ENCODE measurements at places on chromosomes 2 and 18.
A peak's percentile ranks its signal among the peaks of the same experiment; 100 is the strongest.

GRCh38 chr2:120422465-120423160, 76.7 kb downstream of the INHBB start:
- DNase-seq: no peak

- no peak for DNase-seq
Measured at GRCh38 chr2:166499281-166499680, 5.2 kb upstream of the SCN7A start.

DNA sequence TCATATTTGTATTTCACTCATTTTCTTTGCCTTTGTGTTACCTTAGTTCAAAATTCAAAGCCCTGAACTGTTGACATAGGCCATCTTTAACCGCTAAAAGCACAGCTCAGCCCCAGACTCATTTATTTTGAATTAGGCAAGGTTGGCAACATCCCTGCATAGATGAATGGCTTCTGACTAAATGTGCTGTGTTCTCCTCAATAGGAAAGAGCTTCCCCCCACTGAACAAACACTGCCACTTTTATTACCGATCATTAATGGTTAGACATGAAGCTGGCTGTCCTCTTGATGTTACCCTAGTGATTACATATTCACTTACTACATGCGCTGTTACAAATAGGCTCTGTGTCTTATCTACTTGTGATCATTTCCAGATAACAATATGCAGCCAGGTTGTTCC, 170.7 kb downstream of the ADCYAP1 start:
- no peak for DNase-seq

DNA sequence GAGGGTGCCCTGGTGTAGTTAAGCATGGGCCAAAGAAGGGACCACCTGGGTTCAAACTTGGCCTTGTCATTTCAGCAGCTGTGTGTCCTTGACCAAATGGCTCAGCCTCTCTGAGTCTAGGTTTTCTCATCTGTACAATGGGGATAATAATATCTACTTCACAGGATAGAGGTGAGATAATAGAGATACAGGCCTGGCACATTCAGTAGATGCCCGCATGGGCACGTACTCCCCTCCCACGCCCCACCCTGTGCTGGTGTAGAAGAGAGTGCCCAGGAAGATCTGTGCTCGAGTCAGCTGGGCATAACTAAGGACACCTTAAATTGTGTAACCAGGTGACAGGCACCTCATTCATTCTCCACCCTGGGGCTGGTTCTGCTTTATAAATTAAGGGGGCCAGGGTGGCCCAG, 8.4 kb upstream of the TMEM185B start:
- DNase-seq: no peak

- DNase-seq: no peak
Measured at GRCh38 chr18:32446780-32447179, 23.9 kb downstream of the GAREM1 start.

- DNase-seq: no peak
Measured at GRCh38 chr18:70421471-70422390, 132.9 kb downstream of the SOCS6 start.

GRCh38 chr2:33104726-33105125, 158.0 kb downstream of the LTBP1 start:
- no peak for DNase-seq

GRCh38 chr18:47717257-47717656, 213.2 kb downstream of the SMAD2 start:
- DNase-seq: no peak

GRCh38 chr18:7070466-7070865, 47.1 kb downstream of the LAMA1 start:
- DNase-seq: no peak

DNA sequence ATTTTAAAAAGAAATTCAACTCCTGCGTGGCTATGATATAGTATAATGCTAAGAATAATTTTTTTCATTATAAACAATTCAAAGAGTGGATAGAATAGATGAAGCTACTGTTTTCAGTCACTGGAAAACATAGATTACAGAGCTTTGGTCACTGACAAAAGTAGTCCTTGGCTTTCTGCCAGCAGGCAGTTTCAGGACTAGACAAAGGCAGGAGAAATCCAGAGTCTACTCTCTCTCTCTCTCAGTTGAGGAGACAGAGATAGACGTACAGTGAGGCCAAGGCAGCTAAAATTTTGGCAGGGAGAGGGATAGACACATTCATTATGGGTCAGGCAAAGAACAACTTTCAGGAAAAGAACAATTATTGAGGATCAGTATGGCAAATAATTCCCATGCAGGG, 491.4 kb upstream of the CRIM1 start:
- DNase-seq: no peak

GRCh38 chr2:240789501-240790369, 30.3 kb downstream of the KIF1A start:
- no peak for DNase-seq

DNA sequence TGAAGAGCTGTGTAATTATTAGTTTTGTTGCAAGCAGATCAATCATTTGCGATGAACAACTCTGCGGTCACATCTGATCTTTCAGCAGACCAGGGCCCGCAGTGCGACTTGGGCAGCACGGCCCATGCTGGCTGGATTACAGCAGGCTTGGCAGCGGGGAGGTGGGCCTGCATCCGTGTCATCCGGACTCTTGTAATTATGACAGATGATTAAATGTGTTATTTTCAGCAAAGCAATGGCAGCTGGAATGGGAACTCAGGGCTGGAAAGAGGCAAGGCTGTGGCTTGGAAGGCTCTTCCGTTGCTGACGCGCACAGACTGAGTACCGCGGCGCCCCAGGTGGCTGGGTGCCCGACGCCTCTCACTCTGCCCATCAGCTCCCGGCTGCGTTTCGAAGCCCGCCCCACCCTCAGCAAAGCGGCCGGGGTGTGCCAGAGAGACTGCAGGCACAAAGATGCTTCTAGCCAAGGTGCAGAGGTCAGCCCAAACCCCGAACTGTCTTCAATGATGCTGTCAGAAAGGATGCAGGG, 397.4 kb upstream of the SALL3 start:
- DNase-seq: no peak

- no peak for DNase-seq
Measured at GRCh38 chr2:11352781-11353537, 8.5 kb upstream of the ROCK2 start.

- DNase-seq: no peak
Measured at GRCh38 chr2:156253765-156254164, 78.8 kb downstream of the NR4A2 start.

DNA sequence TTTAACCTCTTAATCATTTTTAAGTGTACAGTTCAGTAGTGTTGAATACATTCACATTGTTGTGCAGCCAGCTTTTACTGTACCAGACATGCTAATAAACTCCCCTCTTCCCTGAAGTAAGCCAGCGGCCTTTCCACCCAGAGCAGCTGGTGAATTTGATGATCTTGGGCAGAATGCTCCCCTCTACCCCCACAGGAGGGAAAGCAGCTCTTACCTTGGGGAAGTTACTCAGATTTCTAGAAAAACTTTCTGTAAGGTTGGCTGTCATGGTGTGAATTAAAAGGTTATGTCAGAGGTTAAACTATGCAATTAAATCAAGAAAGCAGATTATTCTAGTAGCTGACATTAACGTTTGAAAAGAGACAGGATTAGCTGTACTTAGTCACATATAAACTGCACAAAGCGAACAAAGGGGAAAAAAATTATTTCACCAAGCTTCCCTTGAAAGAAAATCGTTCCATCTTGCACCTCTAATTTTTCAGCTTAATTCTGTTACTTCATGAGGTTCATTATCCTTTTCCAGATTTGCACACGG, 398.5 kb upstream of the NRP2 start:
- peak; percentile 14 for DNase-seq

GRCh38 chr18:8088626-8089025, 520.6 kb upstream of the RAB12 start:
- DNase-seq: no peak

GRCh38 chr2:196086517-196087368, 18.1 kb upstream of the DNAH7 start:
- no peak for DNase-seq

DNA sequence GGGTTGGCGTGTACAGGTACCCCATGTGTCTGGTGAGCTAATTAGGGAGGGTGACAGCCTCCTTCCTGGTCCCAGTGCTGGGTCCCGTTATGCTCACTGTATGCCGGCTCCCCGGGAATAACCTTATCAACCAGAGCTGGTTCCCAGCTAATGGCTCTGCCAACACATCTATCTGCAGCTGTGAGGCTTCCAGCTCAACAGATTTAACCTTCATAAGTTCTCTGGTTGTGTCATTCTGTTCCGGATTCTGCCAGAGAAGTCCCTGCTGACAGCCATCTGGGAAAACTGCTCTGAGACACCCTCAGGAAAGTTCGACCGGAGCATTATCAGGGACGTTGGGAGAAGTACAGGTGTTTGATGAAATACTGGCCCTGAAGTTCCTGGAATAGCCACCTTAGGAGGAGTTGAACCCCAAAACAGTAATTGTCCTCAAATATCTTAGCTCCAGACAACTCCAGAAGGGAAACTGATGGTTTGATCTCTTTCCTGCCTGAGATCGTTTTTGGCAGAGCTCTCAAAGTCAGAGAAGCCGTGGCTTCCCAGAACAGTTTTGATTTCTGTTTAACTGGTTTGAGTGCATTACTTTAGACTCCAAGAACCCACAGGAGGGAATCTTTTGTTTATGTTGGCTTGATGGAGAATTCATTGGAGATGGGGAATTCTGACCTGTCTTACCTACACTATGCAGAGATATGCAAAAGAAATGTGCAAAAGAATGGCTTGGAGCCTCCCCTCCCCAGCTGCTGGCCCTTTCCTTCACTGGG, 39.4 kb upstream of the TXNDC2 start:
- DNase-seq: no peak

GRCh38 chr2:32711219-32711618, 83.4 kb downstream of the TTC27 start:
- peak; percentile 13 for DNase-seq

- DNase-seq: no peak
Measured at GRCh38 chr2:205473791-205474190, 208.5 kb upstream of the NRP2 start.

DNA sequence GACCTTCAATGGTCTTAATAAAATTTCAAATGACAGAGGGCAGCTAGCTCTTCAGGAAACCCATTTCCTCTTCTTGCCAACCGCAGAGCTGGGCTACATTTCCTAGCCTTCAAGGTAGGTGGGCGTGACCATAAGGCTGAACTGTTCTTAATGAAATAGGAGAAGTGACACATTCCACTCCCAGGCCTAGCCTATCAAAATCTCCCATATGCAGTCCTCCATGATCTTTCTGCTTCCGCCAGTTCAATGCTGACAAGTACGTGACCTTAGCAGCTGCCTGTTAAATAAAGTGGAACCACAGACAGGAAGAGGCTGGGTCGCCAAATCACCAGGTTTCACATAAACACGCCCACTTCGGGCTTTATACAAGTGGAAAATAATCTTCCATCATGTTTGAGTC, 13.2 kb downstream of the SERPINE2 start:
- DNase-seq: no peak

GRCh38 chr18:5294113-5294456, 1.4 kb downstream of the ZBTB14 start:
- DNase-seq: no peak

- no peak for DNase-seq
Measured at GRCh38 chr18:25590456-25590855, 238.5 kb upstream of the ZNF521 start.

- peak; percentile 29 for DNase-seq
Measured at GRCh38 chr2:56132138-56132537, 51.7 kb upstream of the CCDC85A start.

- DNase-seq: no peak
Measured at GRCh38 chr2:27807476-27807875, 36.0 kb downstream of the MRPL33 start.

GRCh38 chr2:235643680-235644511, 150.1 kb downstream of the AGAP1 start:
- no peak for DNase-seq

GRCh38 chr2:16507655-16508489, 157.8 kb downstream of the CYRIA start:
- DNase-seq: peak; percentile 42

GRCh38 chr2:192390401-192390800, 195.7 kb upstream of the TMEFF2 start:
- no peak for DNase-seq

DNA sequence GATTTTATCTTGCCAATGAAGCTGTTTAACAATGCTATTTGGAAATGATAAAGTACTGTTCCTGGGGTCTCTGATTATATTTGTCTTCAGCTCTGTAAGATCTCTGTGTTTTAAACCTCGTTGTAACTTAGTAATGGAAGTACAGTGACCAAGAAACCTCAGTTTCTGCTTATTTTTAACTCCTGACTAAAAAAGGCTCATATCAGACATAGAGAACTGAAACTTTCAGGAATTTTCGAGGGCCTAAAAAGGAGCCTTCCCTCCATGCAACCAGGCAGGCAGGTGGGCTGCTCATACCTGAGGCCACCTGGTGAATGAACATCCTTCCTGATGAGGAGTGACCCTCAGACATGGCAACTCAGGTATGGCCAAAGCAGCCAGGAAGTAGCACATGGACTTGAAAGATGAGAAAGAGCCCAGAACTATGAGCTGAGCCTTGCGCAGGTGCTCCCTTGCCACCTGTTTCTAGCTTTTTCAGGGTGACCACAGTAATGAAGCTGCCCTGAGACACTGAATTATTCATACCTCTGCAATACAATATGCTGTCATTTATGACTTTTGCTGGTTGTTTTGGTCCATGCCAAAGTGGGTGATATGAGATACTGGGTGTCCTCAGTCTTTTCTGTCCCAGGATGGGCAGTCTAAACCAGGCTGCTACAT, 23.9 kb downstream of the MYO3B start:
- no peak for DNase-seq

DNA sequence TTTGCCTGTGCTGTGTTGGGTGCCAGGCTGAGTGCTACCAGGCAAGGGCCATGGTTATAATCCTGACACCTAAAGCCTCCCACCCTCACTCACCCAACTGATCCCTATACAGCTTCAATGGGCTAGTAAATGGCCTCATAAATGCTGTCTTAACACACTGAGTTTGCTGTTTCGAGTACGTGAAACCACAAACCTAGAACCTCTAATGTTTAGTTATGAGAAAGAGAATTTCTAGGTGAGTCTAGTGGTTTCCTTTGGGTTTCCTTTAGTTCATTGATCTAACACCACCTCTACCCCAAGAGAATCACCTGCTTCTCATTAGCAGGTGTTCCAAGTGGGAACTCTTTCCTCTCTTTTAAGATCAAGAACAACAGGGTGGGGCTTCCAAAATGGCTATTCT, 172.0 kb downstream of the MC4R start:
- DNase-seq: no peak
